ENCODE measurements at places on chromosomes 6 and 20. TPM values are rescaled to one million over a fixed set of nuclear protein-coding genes. Genes with fewer than 3 reads are reported as not detected.
A peak's percentile ranks its signal among the peaks of the same experiment; 100 is the strongest.

DNA sequence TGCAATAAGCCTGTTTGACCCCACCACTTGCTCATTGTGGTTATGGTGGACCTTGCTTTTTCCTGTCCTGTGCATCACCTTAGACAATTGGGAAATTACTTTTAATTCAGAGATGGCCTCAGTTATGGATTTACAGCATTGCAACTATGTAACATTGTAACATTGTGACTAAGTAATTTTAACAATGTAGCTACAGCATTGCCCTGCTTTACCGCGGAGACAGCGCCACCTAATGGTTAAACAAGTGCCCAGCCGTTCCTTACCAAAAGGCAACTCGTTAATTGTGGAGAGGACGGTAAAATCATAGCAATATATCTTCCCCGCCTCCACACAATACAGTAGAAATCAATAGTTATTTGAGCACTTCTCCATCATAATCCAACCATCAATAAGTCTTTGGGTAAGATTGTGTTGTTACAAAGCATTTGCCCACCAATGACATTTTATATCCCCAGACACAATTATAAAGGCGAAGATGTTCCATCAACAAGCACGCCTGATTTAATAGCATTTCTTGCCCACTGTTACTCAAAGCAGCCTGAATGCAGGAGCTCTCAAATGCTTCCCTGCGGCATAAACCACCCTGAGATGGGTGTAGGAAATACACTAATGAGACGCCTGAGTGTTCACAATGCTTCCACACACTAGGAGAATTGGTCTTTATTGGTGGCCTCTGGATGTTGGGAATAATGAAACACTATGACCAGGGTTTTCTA, 93.7 kb downstream of the PROKR2 start:
- peak; percentile 70 for DNase-seq

DNA sequence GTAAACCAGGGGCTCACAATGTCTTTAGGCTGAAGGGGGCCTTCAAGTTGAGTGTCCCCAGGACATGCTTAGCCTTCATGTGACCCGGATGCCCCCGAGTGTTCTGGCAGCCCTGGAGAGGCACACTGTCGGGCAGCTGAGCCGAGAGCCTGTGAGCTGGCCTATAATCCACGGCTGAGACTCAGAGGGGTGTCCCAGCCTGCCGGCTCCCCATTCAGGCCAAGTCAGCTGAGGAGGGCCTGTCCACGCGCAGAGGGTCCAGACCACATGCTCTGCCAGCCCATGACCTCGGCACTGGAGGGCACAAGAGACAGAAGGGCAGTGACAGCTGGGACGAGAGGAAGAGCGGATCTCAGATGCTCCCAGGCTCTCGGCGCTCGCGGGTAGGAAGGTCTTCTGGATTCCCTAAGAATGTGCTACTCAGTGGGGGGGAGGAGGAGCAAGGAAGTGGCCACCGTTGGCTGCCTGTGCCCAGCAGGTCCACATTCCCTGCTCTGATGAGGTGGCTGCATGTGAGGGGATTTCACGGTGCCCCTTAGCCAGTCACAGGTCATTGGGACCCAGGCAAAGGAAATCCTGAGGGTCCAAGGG, 224.7 kb downstream of the NRN1 start:
- DNase-seq: no peak

UBD gene
- total RNA-seq: not detected

BPI gene
- not detected for total RNA-seq

CRISP2 gene
- total RNA-seq: not detected

DNA sequence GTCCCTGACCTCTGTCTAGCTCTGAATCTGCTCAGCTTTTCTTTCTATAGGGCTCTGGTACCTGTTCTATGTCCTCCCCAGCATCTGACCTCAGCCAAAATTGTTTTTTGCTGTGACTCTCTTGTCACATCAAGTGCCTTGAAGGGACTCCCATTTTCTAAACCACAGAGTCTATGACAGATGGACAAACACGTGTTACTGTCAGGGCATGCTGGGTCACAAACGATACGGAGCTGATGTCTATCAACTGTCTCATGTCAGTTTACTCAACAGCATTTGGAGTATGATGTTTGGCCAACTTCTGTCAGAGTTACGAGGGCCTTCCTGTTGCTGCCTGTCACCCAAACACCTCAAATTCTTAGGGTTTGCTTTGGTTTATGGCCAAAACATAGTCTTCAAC, 20.5 kb downstream of the ID4 start:
- no peak for DNase-seq

GRCh38 chr20:29689411-29690225, 1567.8 kb upstream of the DEFB115 start:
- no peak for DNase-seq

- no peak for DNase-seq
Observed at GRCh38 chr20:15843777-15844176, 729.5 kb downstream of the KIF16B start.

DNA sequence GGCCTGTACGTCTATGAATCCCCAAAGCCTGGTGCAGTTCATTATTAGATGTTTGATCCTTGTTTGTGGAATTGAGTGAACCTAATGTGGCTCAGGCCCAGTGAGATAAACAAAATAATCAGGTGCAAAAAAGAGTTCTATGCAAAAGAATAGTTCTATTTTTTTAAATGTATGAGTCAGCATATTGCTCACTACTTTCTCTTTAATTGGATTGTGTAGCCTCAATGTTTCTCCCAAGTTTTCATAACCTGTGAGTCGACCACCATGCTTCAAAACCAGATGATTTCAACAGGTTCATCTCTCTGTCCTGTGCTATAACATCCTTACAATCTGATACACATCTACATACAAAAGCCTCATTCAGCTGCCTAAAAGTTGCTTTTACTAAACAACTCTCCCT, 116.5 kb upstream of the HDAC2 start:
- no peak for DNase-seq

BIRC7 gene
- total RNA-seq: 0.42 TPM

GRCh38 chr20:36219671-36220220, 16.5 kb upstream of the AAR2 start:
- DNase-seq: no peak

- DNase-seq: no peak
Observed at GRCh38 chr20:701401-702129, 26.0 kb upstream of the SCRT2 start.

DNA sequence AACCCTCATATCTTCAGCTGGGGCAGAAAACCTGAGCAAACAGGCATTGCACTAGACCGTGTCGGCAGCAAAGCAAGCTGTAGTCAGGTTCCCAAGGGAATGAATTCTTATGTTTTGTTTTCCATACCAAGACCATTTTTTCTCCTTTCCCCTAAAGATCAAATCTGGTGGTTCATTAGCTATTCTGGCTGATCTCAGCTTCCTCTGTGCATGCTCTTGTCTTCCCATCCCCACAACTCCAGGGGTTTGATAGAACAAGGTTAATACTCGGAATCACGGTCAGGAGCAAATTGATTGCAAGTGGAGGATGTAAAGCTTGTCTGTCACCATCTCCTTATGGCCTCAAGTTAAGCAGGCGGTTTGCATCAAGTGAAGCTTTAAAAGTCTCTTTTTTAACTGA, 778.8 kb downstream of the KIF16B start:
- no peak for DNase-seq

FRS3 gene
- 8.7 TPM for total RNA-seq

DNA sequence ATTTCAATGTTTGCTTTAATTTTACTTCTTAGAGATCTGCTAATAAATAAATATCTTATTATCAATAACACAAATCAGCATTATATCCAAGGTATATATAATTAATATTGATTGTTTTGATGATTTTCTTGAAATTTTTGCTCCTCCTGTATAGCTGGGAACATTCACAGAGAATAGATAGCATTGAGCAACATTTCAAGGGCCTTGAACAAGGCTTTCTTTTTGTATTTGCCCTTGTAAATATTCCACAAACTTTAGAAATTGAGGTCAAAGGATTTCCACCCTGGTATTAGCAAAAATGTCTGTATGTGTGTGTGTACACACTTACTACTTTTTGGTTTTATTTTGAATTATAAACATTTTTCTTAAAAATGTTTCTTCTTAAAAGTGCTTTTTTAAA, 205.6 kb downstream of the EYA4 start:
- DNase-seq: no peak

ATP6V1G2 gene
- 15.9 TPM for total RNA-seq

DNA sequence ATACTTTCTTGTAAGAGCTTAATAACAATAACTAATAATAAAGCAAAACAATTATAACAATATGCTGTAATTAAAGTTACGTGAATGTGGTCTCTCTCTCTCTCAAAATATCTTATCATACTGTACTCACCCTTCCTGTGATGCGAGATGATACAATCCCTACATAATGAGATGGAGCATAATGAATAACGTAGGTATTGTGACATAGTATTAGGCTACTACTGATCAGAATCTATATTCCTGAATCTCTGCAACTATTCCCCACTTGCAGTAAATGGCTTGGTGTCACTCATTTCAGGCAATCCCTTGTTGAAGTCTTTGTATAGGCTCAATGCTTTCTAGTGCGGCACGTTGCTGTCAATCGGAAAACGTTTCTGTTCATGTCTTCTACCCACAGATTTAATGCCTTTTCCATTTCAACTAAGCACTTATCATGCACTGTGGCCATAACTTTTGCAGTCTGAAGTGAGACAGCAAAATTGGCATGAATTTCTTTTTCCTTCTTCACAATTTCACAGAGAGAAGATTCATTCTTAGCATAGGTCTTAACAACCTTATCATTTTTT, 32.3 kb downstream of the MOXD1 start:
- DNase-seq: no peak

LY6G6C gene
- not detected for total RNA-seq

DNA sequence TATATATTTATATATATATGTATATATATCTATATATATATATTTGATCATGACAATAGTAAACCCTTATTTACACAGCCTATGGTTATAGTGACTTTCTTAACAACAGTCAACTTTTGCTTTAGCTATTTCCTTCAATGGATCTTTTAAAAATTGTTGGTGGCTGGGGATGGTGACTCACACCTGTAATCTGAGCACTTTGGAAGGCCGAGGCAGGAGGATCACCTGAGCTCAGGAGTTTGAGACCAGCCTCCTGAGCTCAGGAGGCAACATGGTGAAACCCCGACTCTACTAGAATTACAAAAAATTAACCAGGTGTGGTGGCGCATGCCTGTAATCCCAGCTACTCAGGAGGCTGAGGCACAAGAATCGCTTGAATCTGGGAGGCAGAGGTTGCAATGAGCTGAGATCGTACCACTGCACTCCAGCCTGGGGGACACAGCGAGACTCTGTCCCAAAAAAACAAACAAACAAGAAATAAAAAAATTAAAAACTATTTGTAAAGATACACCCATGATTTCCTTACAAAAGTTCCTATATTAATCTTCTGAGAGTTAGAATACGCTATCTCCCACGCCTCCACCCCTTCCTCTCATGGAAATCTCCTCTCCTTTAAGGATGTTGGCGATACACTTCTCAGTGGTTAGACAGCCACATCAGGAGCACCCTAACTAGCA, 29.2 kb upstream of the CNKSR3 start:
- no peak for DNase-seq

- no peak for DNase-seq
Observed at GRCh38 chr6:163384510-163384909, 30.0 kb upstream of the QKI start.

BEND3 gene
- 13.1 TPM for total RNA-seq

Data from OCI-LY7 (cell line).